HTR-8/SVneo (cell line): ENCODE measurements at places on chromosomes 1 and 21.
A peak's percentile ranks its signal among the peaks of the same experiment; 100 is the strongest.

DNA sequence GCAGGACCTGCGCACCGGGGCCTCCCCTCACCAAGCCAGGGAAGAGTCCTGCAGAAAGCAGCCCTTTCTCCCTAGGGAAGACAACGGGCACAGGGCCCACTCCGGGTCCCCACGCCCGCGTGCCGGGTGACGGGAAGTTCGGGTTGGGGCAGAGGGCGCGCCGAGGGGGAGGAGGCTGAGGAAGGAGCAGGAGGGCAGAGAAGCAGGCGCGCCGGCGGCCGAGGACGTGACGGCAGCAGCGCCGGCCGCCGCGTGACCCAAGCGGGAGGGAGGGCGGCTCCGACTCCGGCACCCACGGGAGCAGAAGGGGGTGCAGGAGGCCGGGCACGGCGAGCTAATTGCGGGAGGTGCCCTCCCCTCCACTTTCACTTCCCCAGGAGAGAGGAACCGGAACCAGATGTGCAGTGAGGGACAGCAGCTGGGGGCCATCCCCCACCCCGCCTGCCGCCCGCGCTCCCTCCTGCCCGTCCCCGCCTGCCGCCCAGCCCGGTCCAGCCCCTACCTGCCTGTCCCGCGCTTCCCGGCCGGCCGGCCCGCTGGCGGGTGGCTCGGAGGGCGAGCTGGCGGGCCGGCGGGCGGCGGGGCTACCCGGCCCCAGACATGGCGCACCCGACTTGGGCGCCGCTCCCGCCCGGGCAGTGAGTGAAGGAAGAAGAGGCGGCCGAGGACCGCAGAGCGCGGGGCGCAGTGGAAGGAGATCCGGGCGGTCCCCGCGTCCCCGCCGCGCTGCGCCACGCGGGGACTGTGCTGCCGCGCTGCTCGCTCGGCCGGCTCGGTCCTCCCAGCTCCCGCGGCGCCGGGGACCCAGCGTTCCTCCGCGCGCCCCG lies 510 bp downstream of the DENND4B start:
- no peak for DNase-seq

DNA sequence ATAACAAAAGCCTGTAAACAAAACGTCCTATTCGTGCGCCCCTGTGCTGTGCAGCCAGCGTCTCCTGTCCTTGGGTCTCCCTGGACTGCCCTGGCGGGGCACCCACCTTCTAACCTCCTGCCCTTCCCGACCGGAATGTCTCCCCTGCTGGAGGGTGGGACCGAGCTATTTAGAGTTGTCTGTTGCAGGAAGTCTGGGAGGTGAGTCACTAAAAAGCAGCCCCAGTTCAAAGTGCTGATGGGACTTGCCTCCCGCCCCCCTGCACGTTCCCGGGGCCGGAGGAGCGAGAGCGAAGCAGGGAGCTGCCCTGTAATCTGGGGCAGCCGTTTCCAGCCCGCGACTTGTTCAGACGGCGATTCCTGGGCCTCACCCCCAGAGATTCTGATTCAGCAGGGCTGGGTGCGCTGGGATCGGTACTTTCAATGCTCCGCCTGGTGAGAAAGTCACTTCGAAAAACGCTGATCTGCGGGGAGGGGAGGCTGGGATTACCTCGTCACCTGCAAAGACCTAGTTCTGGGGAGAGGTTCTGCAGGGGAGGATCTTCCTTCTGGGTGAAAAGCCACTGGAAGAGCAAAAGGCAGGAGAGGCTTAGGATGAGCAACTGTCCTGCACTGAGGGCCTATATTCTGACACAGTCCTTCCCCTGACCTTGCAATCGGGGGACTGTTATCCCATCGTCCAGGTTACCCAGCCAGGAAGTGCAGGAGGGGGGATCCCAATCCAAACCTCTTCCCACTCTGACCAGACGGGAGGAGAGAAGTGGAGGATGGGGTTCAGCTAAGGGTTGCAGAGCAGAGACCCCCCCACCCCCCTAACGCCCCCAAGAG lies 1.2 kb upstream of the DHRS3 start:
- DNase-seq, result peak; percentile 85

GRCh38 chr1:108089477-108089876 lies 110.7 kb downstream of the SLC25A24 start:
- no peak for DNase-seq

DNA sequence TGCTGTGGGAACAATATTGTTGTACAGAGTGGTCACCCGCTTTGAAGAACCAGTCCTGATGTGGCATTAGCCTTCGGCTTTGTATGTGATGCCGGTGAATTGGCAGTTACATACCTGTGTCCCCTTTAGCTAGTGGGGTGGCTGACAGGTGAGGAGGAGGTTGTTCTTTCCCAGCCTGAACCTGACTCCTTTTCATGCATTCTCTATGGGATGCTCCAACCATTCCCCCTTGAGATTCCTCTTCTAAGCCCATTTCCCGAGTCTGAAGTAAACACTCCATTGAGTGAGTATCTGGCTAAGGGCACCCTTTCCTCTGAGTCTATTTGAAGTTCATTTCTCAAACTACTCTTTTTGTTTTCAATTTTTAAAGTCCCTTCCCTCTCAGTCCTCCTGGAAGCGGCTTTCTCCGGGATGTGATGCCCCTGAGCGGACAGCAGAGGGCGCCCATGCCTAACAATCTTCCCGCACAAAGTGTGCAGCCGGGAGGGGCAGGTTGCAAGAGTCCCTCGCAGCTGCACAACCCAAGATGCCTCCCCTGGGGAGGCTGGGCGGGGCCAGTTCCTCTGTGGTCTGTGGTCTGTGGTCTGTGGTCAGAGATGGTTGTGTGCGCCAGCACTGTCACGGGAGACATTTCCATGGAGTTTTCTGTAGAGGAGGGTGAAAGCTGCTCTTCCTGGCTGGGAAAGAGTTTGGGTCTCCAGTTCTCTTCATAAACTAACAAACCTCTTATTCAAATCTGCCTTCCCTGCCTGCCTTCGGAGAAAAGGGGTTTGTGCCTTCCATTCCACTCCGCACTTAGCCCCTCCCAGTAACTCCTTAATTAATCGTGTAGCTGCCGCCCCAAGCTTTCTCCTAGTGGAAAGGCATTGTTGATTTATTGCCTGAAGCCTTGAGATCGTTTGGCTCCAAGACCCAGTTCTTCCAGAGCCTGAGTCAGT lies 36.4 kb upstream of the LMX1A start:
- peak; percentile 87 for DNase-seq

DNA sequence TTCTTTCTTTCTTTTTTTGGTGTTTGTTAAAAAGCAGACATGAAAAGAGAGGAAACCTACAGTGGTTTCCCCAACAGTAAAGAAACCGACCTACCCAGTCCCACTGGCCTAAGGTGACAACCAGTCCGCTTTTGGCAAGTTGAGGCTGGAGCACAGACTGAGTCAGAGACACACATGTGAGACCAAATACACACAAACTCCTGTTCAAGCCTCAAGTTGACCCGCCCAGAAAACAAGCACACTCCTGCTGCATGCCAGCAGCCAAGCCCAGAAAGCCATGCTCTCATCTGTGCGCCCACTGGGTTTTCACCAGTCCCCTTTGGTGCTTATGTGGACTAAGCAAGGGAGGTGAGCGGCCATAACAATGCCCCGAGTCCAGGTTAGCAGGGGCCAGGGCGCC lies 64.6 kb upstream of the GPR153 start:
- no peak for DNase-seq
